Activated CD4-positive, alpha-beta T cell treated with anti-CD3 and anti-CD28 coated beads for 24 hours (primary cell): ENCODE measurements at places on chromosomes 5 and 9.

DNA sequence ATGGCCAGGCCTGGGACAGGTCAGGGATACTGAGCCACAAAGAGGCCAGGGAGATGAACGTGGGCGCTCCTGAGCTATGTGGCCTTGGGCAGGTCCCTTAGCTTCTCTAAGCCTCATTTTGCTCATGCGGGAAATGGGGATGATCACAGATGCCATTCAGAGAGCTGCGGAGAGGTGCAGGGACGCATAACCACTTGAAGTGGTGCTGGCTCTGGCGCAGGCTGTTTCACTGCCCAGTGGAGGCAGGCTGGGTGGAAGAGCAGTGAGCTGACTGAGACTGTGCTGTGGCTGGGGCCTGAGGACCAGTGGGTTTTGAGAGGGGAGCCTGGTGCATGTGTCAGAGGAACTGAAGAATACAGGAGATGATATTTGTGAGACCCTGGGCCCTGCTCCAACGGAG, 18.4 kb downstream of the CXXC5 start:
- DNase-seq = no peak

- DNase-seq = no peak
Observed at GRCh38 chr5:179262126-179262920, 82.9 kb downstream of the ADAMTS2 start.

GRCh38 chr5:149325166-149325735, 20.0 kb upstream of the GRPEL2 start:
- no peak for DNase-seq

DNA sequence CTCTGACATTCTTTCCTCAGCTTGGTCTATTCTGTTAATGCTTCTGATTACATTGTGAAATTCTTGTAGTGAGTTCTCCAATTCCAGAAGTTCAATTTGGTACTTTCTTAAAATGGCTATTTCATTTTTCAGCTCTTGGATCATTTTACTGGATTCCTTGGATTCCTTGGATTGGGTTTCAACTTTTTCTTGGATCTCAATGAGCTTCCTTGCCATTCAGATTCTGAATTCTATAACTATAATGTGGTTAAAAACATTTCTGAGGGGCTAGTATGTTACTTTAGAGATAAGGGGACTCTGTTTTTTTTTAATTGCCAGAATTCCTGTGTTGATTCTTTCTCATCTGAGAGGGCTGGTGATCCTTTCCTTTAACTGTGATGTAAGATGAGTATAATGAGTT, 136.4 kb downstream of the MCTP1 start:
- no peak for DNase-seq

- DNase-seq = no peak
Observed at GRCh38 chr5:142357469-142358090, 32.8 kb upstream of the SPRY4 start.

- no peak for DNase-seq
Observed at GRCh38 chr9:13205824-13206223, 73.7 kb downstream of the MPDZ start.
